ENCODE measurements at places on chromosomes 2 and 18.

- no peak for DNase-seq
Measured at GRCh38 chr2:195613922-195614321, 43.1 kb upstream of the SLC39A10 start.

GRCh38 chr18:23805898-23806297, 116.6 kb downstream of the LAMA3 start:
- DNase-seq = no peak

DNA sequence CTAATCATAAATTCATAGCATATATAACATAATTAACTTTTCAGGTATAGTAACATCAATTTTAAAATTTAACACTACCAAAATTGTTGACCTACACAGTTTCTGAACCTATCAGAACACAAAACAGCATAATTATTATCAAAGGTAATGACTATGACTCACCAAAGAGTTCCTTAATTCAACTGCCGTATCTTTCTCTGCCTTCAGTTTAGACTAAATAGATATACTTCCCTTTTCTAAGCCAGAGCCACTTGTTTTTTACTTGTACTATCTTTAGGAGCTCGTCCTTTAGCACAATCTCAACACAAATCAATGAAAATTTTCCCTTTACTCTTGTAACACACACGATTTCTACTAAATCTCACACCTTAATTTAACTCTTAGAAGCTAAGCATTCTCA, 54.4 kb downstream of the CCDC88A start:
- no peak for DNase-seq

- DNase-seq = no peak
Measured at GRCh38 chr2:172430678-172431077, 3.3 kb downstream of the ITGA6 start.

DNA sequence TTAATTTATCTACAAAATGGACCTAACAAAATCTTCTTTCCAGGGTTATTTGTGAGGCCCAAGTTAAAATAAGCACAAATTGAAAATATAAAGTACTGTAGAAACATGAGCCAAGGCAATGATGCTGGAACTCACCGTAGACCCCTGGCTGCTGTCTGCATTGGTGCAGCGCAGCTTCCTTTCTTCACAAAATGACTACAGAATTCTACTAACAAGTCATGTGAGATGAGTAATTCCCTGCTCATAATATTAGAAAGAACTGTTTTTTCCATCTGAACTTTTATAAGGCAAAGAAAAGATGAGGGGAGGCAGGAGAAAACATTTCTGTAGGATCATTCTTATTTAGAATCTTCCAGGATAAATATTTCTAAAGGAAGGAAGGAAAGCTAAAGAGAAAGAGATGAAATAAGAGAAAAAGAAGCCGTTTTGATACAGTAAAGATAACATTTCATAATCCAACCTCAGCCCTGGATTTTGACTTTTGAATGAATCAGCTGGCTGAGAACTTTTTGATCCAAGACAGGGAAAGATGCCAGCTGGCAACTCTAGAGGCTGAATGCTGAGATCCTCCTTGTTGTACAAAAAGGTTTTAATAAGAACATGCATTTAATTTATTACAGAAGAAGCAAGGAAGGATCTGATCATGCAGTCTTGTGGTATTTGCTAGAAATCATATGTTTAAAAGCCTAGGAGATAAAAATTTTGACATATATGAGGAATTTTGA, 183.9 kb upstream of the KLHL14 start:
- DNase-seq = no peak

GRCh38 chr18:6795307-6795706, 65.8 kb downstream of the ARHGAP28 start:
- no peak for DNase-seq

DNA sequence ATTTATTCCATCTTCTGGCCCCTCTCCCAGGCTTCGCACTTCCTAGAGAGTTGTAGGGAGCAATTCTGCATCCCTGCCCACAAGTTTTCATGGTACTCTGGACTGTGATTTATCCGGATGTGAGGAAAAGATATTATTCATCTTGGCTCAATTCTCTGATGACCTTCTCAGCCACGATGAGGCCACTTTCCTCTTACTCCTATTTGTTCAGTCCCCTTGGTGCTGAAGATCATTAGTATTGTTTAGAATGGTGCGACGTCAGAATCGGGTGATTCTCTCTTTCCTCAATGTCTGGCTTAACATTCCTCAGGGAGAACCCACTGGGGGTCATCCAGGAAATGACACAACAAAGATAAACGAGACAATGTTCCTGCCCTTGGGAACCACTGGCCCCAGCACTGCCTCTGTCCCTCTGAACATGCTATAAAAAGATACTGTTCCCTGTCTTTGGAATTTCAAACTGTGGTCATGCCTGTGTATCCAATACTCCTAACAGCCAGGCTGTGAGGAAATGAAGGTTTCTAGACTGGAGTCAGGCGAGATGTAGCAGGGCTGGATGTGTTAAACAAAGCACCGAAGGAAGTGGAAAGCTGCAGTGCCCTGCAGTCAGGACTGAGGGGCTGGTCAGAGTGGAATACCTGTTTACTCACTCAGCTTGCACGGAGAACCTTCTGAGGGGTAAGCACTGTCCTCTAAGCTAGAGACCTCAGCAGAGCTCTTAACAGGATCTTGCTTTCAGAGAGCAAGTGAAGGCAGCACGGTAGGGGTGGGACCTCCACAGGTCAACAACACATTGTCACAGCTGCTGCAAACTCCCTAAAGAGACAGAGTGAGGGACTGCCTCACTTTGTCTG, 12.9 kb upstream of the GLI2 start:
- no peak for DNase-seq

DNA sequence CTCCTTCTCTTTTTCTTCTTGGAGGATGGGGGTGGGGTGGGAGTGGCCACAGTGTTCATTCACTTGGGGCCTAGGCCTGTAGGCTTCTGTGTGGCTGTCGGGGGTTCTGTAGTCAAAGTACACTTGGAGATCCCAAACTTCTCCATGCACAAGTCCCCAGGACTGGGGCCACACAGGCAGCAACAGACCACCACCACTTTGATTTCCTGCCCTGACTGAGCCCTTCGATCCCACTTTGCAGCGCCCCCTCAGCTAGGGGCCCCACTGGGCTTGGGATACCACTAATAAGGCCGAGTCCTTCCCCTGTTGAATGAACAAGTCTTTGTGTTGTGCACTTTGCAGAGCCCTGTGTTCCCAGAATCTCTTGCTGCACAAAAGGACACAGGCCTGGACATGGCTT, 5.5 kb upstream of the TEX51 start:
- no peak for DNase-seq

DNA sequence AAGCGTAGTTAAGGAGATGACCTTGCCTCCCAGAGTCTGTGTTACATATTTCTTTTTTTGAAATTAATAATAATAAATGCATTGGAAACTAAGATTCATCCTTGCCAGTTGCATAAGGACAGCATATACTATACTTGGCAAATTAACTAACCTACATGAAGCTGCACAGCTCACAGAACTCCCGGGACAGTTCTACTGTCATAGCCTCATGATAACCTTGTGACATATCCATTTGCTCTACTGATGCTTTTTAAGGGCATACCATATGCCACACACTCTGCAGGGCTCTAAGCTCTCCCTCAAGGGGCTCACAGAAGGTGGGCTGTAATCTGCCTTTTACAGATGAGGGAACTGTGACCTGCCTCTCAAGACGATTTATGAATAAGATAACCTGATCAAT, 3.8 kb downstream of the ITGB1BP1 start:
- DNase-seq = no peak

DNA sequence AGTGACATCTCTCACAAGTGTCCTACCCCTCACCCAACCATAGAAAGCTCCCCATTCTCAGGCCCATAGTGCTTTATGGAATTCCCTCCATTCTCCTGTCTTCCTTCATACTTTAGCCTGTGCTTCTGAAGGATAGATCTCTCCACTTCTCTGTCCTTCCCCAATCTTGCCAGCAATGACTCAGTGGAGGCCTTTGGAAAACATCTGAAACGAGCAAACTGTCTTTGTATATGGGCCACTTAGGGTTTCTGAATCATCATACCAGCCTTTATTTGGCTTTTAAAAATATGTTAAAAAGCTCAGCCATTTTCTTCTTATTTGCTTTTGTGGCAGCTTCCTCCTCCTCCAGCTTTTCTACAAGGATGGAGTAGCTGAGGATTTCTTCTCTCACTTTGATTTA, 65.6 kb upstream of the ZNF385B start:
- no peak for DNase-seq

DNA sequence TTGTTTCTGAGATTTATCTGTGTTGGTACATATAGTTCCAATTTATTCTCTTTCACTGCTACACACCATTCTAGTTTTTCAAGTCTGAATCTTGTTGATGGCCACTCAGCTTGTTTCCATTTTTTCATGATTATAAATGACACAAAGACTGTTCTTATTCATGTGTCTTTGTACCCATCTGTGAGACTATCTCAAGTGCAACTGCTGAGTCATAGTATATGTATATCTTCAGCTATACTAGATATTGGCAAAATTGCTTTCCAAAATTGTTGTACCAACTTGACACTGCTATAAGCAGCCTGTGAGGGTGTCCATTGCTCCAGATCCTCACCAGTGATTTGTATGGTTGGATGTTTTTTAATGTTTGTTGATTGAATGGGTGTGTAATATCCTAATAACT, 37.2 kb upstream of the RTN4 start:
- no peak for DNase-seq

DNA sequence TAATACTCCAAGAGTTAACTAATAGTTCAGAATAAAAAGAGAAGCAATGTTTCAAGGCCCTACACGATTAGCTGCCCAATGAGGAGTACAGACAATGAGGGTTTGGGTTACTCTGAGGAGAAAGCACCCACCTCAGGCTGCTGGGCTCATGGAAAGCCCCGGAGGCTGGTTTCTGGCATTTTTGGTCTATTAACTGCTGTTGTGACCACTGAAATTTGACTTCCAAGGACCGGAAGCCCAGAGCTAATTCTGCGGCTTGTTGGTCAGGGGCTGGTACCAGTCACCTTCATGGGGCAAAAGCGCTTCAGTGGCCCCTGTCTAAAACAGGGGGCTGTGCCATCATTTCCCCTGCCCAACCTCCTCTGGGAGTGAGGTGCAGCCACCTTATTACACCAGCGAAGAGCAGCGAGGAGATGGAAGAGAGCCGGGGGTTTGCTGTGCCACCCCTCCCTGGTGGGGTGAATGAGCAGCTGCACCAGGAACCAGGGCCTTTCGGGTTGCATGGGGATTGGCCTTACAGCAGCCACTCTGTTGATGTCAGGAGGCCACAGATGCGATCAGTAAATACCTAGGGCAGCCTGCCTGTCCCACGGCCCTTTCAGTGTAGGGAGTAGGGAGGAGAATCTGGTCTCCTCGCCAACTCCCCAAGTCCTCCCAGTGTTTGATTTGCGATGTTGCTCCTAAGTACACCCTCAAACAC, 131.3 kb downstream of the CELF4 start:
- DNase-seq = no peak

- no peak for DNase-seq
Measured at GRCh38 chr2:221567809-221568208, 4.3 kb downstream of the EPHA4 start.

- DNase-seq = no peak
Measured at GRCh38 chr18:30969670-30970170, 72.8 kb downstream of the DSC3 start.

- DNase-seq = no peak
Measured at GRCh38 chr2:110853516-110853915, 121.1 kb downstream of the ACOXL start.

GRCh38 chr2:102064679-102065674, 73.2 kb downstream of the IL1R2 start:
- no peak for DNase-seq

DNA sequence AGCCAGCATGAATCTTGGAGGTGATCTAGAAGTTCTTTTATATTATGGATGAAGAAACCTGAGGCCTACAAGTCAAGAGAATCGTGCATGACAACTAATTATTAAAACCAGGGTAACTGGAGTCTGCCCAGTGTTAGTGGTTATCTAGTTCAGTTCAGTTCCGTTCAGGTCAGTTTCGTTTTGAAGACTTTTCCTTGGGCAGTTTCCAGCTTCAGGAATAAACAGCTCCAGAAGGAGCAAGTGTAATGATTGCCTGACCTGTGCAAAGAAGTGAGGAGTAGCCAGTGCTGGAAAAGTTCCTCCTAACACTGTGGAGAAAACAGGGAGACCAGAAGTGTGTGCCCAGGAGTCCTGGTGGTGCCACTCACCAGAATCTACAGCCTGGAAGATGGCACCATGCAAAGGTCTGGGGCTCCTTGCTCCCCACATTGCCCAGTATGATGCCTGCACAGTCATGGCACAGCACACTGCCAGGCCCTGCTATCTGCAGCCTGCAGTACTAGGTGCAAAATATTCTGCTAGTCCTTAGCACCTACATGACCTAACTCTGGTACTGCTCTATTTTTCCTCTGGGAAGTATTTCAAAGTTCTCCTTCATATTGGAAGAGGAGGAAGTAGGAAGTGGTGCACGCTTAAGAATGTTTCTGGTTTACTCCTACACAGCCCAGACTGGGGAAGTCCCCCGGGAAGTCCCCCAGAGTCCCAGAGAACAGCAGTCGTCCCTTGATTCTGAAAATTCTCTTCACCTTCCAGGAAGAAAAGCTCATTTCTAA, 65.8 kb downstream of the SUMO1 start:
- DNase-seq = no peak

GRCh38 chr2:22690096-22690495, 694.9 kb upstream of the KLHL29 start:
- DNase-seq = no peak

DNA sequence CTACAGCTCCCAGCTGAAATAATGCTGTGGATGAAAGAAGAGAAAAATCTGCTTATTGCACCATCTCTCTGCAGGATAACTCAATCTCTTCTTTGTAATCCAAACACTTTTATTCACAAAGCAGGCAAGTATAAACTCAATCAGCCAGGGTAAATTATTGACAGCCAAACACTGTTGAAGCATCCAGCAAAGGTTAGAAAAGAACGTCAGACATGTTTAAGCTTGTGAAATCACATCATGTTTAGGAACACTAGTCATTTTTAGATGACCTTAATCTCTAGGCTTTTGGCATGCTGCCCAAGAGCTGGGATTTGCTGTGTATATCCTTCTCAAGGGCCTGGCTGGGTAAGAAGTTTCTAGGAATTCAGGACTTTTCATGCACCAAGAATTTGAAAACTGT, 1148.1 kb upstream of the FANCL start:
- no peak for DNase-seq

GRCh38 chr18:63182310-63182772, 137.2 kb downstream of the BCL2 start:
- DNase-seq = no peak

- no peak for DNase-seq
Measured at GRCh38 chr2:150909090-150909489, 352.6 kb downstream of the RBM43 start.

DNA sequence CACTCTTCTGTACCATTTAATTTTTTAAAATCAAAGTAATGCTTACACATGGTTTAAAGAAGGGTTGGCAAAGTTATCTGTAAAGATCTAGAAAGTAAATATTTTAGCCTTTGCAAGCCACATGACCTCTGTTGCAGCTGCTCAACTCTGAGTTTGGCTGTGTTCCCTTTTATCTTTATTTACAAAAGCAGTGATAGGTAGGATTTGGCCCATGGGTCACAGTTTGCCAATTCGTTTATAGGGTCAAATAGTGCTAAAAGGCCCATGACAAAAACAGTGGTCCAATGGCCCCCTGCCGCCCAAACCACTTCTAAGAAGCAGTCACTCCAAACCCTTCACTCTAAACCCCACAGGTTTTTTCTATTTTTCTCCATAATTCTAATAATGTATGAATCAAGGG, 124.8 kb downstream of the PARD3B start:
- no peak for DNase-seq

GRCh38 chr2:182763311-182763912, 47.4 kb downstream of the DNAJC10 start:
- DNase-seq = no peak

Data from bone marrow (tissue), 2 donors.